ENCODE measurements at places on chromosomes 2 and 18.

DNA sequence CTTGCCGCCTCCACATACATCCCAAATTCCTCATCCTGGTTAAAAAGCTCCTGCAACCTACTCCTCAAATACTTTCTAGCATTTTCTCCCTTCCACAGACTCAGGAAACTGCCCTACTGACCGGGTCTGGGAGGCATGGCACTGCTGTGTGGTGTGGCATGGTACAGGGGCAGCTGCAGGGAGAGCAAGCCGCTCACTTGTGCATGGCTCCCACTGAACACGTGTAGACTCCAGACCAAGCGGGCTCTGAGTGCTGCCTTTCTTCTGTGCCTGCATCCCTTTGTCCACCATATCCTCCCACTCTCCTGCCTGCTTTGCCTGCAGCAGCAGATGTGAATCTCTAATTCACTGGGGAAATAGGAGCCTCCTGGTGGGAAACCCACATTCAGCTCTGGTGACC is 72.2 kb downstream of the CCDC93 start:
- DNase-seq: no peak

DNA sequence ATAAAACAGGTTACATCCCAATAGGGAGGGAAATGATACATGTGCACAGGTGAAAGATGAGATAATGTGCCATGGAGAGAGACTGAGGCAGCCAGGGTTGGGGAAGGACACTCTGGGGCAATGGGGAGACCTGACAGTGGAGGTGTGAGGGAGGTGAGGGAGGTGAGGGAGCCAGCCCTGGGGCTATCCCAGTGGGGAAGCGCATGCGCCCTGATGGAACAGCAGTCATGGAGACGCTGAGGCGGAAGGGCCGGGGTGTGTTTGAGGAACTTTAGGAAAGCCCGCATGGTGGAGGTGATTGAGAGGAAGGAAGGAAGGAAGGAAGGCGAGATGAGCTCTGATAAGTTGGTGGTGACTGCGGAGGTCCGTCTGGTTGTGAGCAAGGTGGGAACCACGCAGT is 66.5 kb downstream of the CABLES1 start:
- no peak for DNase-seq

GRCh38 chr2:191257934-191258333 is 12.7 kb downstream of the MYO1B start:
- DNase-seq: no peak

GRCh38 chr18:57640236-57640635 is 18.6 kb upstream of the NARS1 start:
- no peak for DNase-seq

DNA sequence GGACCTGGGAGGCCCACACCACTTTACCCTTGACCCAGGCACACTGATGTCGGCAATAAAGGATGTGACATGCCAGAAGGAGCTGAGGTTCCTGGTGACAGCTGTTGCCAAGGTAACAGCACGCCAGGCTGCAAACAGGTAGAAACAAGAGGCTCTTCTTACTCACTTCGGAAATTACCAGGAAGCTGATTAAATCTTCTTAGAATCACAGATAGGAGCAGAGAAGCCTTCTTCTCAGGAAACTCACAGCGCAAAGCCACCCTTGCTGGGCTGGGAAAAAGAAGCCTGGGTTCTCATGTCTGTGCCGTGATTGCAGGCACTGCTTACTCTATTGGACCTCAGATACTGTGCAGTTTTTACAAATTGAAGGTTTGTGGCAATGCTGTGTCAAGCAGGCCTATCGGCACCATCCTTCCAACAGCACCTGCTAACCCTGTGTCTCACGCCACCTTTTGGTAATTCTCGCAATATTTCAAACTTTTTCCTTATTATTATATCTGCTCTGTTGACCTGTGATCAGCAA is 61.0 kb upstream of the TAF1B start:
- DNase-seq: no peak

GRCh38 chr18:33937270-33937816 is 287.4 kb downstream of the NOL4 start:
- DNase-seq: no peak
